ENCODE measurements at places on chromosomes 7 and 10.

DNA sequence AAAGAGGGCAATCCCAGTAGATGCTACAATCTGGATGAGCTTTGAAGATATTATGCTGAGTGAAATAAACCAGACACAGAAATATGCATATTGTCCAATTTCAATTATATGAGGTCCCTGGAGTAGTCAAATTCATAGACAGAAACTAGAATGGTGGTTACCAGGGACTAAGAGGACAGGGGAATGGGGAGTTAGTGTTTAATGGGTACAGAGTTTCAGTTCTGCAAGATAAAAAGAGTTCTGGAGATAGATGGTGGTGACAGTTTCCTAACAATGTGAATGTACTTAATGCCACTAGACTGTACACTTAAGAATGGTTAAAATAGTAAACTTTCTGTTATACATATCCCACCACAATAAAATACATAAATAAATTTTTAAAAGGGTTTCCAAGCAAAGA is 236.6 kb downstream of the ELMO1 start:
- DNase-seq: no peak

DNA sequence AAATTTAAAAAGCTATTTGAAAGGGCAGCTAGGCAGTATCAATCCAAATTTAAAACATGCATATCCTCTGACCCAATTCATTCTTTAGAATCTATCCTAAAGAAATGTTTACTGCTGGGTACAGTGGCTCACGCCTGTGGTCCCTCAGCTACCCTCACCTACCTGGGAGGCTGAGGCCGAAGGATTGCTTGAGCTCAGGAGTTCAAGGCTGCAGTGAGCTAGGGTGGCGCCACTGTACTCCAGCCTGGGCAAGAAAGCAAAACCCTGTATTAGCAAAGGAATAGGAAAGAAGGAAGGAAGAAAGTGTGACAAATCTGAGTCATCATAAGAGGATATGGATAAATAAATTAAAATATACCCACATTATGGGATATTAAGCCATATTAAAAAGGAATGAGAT is 36.3 kb downstream of the C7orf33 start:
- DNase-seq: no peak

DNA sequence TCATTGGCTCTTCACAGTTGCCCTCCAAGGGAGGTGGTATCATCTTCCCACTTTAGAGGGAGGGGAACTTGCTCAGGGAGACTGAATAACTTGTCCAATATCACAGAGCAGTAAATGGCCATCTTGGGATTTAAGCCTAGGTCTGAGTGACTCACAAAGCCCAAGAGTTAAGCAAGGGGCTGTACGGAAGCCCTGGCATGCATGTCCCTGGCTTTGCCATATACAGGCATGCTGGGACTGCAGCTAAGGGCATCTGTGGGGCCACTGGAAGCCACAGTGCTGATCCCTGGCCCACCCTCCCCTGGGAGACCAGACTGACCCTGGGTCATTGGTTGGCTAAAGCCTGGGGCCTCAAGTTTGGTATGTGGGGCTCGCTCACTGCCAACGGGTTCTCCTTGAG is 3.1 kb downstream of the VSIR start:
- DNase-seq: no peak

- no peak for DNase-seq
Measured at GRCh38 chr10:24465124-24465874, 256.4 kb downstream of the KIAA1217 start.

DNA sequence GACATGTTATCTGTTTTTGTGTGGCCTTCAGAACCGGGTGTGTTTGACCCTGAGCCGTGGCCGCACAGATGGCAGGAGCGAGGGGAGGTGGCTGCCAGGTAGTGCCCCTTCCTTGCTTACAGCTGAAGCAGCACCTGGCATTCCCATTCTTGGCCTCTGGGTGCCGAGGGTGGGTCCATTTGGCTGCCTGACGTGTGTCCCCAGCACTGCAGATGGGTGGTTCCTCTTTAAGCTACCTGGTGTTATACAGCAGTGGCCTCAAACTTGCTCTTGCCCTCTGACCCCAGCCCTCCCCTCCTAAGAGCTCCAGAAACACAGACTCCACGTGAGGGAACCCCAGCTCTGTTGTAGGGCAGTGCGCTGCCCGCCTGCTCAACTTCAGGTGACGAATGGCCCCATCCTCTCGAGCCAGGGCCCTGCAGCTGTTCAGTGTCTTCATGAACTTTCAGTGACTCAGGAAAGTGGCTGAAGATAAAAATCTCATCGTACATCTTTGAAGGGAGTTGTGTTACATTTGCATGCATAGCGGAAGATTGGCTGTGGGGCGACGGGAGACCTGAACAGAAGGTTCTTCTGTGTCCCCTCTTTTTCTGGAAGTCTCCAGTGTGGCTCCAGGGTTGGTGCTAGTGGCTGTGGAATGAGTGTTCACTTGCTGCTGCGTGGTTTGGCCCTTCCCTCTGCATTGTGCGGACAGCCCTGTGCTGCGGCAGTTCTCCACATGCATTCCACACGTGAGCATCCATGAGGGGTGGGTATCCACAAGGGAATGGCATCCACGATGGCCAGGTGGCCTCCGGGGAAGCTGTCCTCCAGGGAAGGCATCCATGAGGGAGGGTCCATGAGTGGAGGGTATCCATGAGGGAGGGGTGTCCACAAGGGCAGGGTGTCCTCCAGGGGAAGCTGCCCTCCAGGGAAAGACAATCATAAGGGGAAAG is 91.6 kb downstream of the INPP5A start:
- DNase-seq: no peak

GRCh38 chr7:64863969-64864368 is 39.1 kb upstream of the ZNF273 start:
- DNase-seq: no peak

DNA sequence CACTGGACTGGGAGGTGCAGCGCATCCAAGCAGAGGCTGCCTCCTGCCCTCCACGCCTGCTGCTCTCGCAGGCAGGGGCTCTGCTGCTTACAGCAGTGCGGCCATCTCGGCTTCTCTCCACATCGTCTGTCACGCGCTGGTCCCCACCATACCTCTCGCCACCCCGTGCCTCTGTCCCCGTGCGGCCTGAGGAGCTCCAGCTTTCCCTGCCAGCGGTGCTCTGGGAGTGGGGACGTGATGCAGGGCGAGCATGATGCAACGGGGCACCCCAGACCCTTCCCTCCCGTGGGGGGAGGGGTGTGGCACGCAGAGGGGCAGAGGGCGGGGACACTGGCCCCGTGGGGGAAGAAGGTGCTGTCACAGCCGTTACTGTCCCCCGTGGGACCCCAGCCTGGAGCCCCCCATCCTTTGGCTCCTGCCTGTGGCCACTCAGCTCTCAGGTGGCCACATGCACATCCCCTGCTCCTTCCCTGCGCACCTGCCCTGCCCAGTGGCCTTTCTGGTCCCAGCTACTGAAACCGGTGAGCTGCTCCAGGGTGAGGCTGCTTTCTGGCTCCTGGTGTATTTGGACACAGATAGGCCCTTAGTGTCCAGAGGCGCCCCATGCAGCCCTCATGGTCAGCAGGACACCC is 9.0 kb downstream of the GET4 start:
- DNase-seq: no peak

- no peak for DNase-seq
Measured at GRCh38 chr10:113493882-113494301, 59.0 kb upstream of the HABP2 start.

GRCh38 chr7:12709726-12710502 is 22.5 kb downstream of the ARL4A start:
- no peak for DNase-seq

- DNase-seq: no peak
Measured at GRCh38 chr10:48192881-48193450, 81.5 kb downstream of the FRMPD2 start.

DNA sequence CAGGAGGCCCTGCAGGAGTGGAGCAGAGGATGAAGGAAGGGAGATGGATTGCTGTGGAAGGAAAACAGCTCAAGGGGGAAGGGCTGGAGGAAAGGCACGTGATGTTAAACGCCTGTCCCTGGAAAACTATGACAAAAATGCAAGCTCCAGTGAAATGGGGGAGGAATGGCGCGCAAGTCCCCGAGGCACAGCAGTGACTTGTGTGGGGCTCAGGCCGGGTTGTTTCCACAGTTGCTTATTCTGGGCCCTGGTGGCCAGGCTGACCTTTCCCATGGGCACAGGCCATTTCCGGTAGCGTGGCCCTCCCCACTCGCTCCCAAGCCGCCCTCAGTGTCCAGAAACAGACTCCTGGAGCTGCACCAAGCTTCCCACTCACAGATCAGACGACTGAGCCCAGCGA is 68.1 kb upstream of the PDGFA start:
- no peak for DNase-seq

GRCh38 chr7:2157473-2158279 is 75.1 kb downstream of the MAD1L1 start:
- DNase-seq: no peak

DNA sequence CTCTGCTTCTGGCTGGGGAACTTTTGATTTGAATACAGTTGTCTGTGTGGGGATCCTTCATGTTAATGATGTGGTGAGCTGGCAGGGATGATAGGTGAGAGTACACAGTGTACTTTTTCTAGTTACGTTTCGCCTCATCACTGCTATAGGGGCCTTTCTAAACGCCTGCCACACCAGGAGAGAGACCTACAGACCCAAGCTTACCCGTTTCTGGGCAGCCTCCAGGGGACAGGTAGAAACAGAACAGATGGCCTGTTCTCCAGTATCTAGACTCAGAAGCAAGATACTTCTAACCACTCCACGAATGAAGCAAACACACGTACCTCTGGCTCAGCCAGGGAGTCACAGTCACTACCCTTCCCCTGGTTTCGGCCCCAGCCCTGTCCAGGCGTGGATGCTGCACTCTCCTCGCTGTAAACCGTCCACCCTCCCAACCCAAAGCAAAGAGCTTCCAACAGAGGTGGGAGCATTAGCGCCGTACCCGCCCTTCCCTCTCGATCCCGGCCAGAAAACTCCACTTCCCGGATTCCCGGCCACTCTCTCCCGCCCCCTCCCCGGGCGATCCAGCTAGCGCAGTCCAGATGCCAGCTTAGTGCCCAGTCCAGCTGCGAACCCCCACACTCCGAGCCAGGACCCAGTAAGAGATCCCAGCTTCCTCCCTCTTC is 1.2 kb downstream of the CCDC6 start:
- peak; percentile 24 for DNase-seq

GRCh38 chr7:124351950-124352349 is 319.1 kb upstream of the TMEM229A start:
- no peak for DNase-seq

- no peak for DNase-seq
Measured at GRCh38 chr7:87591211-87591610, 9.5 kb downstream of the ABCB1 start.

Measured in GM19239 (cell line).